ENCODE measurements at places on chromosomes 11 and 22.

GRCh38 chr22:35219012-35219411, 38.3 kb upstream of the HMGXB4 start:
- DNase-seq: peak; percentile 38

- no peak for DNase-seq
Observed at GRCh38 chr11:540583-541432, 3.5 kb downstream of the LRRC56 start.

DNA sequence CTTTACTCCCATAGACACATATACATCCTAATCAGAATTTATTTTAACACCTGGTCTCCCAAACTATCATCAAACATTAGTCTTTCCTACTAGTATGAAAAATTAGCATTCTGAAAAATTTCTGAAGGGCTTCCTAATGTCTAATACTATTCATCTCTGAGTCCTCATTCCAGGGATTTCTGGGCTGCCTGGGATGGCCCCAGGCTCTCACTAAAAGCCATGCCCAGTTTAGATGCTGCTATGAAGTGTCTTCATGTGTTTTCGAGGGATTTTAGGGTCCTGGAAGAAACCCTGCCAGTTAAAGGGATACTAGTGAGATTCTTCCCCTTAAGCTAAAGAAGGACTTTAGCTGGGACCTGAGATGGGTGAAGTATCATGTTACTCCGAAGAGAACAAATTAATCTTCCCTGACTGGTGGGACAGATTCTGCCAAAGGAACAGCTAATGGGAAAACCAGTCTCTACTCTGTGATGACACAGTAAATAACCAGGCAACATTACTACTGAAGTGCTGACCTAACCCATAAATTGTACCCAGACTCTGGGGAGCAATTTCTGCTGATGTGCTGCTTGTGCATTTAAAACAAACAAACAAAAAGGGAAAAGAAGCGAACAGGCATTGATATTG, 342.6 kb downstream of the SOX6 start:
- no peak for DNase-seq

DNA sequence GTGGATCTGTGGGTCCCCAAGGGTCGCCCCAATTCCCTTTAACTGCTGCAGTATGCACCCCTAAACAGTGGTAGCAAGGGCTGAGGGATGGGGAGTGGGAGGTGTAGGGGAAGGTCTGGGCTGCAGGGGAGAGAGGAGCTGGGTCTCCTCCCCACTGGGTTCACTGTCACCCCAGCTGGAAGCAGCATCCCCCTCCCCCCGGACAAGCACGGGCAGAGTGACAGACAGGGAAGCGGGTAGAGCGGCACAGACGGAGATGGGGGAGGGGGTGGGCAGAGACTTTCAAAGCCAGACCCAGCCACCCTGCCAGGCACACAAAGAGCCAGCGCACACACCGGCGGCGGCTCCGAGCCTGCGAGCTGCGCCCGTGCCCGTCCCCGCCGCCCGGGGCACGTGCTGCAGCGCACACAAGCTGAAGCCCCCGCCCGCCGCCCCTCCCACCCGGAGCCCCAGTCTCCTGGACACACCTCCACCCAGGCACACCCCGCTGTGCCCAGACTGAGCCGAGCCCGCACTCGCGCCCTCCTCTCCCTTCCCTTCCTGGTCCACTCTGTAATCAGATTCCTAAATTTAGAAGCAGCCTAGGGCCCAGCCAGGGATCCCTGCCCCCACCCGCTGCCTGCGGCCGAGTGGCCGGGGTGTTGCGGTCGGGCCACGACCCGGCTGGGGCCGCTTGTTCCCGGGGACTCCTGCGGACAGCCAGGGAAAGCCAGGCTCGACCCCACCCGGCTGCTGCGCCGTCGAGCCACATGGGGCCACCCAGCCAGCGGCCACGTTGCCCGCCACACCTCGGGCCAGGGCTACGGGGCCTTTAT, 935 bp upstream of the RCOR2 start:
- DNase-seq: no peak

GRCh38 chr11:35163702-35164496, 24.9 kb downstream of the CD44 start:
- DNase-seq: no peak

- DNase-seq: no peak
Observed at GRCh38 chr11:8581300-8581699, 12.7 kb downstream of the STK33 start.

DNA sequence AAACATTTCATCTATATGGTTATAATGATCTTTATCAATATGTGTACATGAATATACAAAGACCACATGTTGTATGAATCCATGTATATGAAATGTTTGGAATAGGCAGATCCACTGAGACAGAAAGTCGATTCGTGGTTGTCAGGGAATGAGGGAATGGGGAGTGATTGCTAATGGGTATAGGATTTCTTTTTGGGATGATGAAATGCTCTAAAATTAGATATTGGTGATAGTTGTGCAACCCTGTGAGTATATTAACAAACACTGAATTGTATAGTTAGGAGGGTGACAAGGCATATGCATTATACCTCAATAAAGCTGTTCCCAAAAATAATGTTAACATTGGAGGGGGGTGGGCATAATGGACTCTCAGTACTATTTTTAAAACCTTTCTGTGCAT, 5.0 kb upstream of the PTPMT1 start:
- DNase-seq: no peak

DNA sequence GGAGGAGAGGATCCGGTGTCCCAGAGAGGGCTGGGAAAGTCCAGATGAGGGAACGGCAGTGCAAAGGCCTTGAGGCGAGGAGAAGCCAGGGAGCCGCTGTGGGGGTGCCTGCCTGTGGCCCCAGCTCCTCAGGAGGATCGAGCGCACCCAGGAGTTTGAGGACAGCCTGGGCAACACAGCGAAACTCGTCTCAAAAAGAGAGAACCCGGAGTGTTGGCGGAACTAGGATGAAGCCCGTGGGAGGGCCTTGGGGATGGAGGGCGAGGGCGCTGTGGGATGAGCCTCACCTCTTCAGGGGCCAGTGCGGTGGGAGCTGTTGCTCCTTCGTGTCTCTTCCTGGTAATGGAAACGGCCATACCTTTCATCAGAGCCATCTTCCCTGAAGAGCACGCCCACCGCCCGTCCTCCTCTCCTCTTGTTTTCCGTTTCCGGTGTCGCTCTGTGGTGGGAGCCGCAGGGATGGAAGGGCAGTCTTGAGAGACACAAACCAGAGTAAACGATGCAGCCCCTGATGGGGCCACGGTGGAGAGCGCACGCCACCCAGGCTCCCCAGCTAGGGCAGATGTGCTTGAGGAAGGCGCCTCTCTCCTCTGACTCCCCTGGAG, 15.7 kb downstream of the TRMU start:
- no peak for DNase-seq

- DNase-seq: peak; percentile 48
Observed at GRCh38 chr11:58059007-58059350, 28.2 kb downstream of the OR6Q1 start.

GRCh38 chr11:993632-994167, 42.8 kb downstream of the MUC6 start:
- no peak for DNase-seq

DNA sequence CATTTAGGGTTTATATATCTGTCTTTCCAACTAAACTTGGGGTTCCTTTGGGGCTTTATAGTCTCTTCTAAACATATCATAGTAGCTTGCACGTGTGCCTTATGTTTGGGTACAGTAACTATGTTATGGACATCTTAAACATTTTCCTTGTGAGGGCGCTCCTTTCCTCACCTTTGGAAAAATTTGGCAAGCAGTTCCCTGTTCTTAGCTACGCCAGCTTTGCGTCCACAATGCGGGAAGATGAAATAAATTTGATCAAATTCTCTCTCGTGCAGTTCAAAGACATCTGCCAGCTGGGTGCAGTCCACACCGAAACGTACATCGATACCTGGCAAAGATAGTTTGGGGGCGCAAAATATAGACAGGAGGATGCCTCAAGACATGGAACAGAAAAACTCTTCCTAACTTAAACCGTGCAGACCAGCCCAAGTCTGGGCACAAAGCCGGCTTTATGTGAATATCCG, 548 bp downstream of the FDXACB1 start:
- no peak for DNase-seq

DNA sequence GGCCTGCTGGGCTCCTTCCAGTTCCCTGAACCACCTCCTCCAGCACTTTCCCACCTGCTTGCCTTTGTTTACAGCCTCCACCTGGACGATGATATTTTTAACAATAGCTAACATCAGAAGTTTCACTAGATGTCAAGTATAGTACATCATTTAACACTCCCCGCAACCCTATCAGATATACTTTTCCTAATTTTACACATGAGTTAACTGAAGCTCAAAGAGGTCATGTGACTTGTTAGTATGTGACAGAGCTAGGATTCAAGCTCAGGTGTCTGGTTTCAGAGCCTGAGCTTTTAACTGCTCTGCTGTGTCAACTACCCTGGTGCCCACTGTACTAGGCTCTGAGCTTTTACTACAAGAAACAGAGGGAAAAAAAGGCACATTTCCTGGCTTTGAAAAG, 14.3 kb upstream of the HPX start:
- no peak for DNase-seq

- DNase-seq: no peak
Observed at GRCh38 chr22:45023431-45023830, 13.6 kb upstream of the PHF21B start.

DNA sequence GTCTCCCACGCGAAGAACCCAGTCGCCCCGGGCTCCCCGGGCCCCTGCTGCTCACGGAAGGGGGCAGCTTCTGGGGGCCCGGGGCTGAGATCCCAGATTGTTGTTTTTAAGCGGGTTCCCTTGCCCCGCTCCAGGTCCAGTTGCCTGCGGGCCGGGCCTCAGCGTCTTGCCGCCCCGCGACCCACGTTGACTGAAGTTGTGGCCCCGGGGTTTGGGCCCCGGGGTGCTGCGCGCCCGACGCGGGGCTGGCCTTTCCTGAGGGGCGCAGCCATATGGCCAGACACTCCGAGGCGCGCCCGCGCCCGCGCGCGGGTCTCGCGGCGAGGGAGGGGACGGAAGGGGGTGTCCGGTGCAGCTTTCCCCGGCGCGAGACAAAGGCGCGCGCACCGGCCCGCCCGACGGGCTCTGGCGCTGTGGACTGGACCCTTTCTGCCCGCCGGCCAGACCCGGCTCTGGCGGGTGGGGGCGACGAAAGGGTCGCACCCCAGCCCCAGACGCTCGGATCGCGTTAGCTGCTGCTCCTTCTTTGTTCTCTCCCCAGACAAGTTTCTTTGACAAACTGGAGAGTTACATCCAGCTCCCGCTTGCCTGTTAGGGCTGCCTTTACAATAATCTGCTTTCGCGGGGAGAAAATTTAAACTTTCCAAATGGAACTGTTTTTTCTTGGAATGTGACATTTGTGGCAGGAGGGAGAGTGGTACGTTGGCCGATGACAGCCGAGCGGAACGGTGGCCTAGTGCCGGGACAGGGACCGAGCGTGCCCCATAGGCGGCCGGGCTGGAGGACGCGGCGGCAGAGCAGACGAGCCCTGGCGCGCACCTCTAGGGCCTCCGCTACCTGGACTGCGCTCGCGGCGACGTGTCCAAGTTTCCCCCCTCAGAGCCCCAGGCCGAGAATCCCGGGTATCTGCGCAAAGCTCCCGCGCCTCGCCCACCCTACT, 716 bp downstream of the AMOTL1 start:
- DNase-seq: no peak

- no peak for DNase-seq
Observed at GRCh38 chr11:47186700-47187695, 764 bp upstream of the PACSIN3 start.

DNA sequence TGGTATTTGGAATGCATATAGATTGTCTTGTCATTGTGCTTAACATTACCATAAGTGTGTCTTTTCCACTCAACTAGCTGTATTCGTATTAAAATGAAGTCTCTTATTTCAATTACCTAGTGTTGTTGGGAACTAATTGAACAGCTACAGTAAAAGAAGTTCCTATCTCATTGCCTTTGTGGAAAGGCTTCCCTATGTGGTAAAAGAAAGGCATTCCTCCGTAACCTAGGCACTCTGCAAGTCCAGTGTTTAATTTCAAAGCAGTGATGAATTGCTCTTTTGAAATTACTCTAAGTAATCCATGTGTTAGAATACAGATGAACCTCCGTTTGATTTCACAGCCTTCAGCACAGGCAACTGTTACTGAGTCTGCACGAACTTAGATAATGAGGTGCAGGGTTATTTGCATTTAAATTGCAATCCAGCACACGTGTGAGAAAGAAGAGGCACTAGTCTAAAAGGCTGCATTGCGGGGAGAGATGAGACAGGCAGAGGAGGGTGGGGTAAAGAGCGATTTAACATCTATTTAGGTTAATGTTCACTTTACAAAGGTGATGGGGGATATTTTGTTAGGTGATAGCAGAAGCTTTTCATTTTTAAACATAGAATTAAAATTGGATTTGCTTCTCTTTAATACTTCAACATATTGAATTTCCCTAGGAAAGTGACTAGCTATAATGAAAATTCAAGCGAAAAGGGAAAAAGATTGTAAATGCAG, 25.0 kb upstream of the CRTAM start:
- DNase-seq: no peak

DNA sequence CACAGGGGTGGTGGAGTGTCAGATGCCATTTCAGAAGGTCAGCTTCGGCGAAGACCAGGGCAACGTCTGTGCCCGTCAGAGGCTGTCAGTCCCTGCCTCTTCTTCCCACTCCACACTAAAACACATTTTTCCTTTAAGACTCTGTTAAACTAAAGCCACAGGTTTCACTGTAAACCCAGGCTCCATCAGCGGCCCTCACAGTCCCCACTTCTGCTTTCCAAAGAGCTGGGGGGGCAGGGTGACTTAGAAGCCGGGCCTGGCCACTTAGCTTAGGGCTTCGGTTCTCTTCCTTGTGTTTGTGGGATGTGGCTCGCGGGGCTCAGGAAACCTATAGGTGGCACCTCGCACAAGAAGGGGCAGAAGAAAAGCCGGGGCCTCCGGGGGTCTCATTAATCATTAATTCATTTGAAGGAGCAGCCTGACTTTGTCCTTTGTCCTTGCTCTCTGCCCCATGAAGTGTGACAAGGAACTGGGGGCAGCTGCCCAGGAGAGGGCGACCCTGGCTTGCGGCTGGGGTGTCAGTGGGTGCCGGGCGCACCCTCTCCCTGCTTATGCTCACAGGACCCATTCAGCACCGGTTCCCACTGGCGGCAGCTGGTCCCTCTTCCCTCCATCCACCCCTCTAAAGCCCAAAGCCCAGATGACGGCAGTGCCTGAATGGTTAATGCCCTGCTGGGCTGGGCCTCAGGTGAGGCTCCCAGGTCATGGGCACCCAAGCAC, 4.1 kb downstream of the SLC25A45 start:
- DNase-seq: no peak

GRCh38 chr11:130304651-130305050, 10.1 kb downstream of the ZBTB44 start:
- DNase-seq: no peak

- no peak for DNase-seq
Observed at GRCh38 chr11:117631336-117632140, 165.5 kb downstream of the DSCAML1 start.

Data from keratinocyte (primary cell).